Cardiac muscle cell (in vitro differentiated cells and primary cell): ENCODE measurements at places on chromosomes 16 and 17. TPM values are rescaled to one million over a fixed set of nuclear protein-coding genes. Genes with fewer than 3 reads are reported as not detected.

DNA sequence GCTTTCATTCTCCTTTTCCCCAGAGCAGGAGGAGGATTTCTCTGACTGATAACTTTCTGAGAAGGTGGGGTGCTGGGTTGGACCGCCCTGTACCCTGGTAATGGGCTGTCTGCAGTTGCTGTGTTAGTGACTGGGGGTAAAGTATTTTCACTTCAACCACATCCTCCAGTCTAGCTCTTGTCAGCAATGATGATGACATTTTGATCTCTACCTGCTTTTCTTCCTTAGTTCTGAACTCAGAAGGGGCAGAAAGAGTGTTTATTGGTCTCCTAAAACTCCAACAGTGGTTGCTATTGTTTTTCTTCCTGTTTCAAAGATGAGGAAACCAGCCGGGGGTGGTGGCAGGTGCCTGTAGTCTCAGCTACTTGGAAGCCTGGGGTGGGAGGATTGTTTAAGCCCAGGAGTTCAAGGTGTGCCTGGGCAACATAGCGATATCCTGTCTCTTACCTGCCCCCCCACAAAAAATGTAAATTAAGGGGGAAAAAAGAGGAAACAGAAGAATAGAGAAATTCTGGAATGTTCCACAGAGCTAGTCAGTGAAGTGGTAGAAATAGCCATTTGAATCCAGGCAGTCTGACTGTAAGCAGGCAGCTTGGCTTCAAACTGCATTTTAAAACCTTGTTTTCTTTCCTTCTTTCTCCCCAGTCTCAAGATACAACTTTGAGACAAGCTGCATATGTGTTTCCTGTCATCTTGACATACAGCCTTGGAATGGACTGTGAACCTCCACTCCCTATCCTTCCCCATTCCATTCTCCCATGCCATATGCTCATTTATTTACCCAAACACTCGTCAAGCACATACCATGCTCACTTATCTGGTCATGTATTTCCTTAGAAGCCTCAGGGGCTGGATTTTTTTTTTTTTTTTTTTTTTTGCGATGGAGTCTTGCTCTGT lies 3.3 kb upstream of the N4BP1 start:
- no peak overlapping the region for H3K4me3 ChIP-seq
- H3K27me3 ChIP-seq: no peaks in the 10 kb centered on the region
- no peaks in the 10 kb centered on the region for H3K36me3 ChIP-seq
- H3K4me1 ChIP-seq: peaks cover 17% of the 10 kb centered on the region
- peak overlapping the region; percentile 14 for H3K27ac ChIP-seq

DNA sequence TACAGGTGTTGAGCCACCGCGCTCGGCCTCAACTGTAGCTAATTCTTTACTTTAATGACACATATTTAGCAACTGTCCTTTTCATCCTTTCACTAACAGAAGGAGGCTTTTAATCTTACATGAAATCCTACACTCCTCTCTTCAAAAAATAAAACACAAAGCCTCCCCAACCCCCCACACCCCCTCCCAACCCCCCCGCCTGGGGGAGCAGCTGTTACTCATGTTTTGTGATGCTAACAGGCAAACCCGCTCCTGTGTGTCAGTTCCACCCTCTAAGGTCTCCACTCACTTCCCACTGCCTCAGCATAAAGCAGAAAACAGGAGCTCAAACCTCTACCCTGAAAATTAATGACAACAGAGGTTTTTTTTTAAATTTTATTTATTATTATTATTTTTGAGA lies 55.4 kb upstream of the SLC25A19 start:
- H3K36me3 ChIP-seq: no peaks in the 10 kb centered on the region
- no peak overlapping the region for H3K27ac ChIP-seq
- H3K4me3 ChIP-seq: no peak overlapping the region
- DNase-seq: no peak

Gene SBK1
- total RNA-seq: 11.7 and 12.0 TPM in 2 replicates

- H3K36me3 ChIP-seq: no peaks in the 10 kb centered on the region
- peak within 1 kb of the TSS; percentile 23 for H3K4me3 ChIP-seq
- H3K4me1 ChIP-seq: no peaks in the 10 kb centered on the region
- no peak within 1 kb of the TSS for H3K27ac ChIP-seq
- peak; percentile 49 for DNase-seq
Observed at GRCh38 chr17:75720656-75721462, at the start of gene ITGB4. Gene ITGB4, plus strand, starts transcription at chr17:75721459. Its CDS starts 3,245 bp downstream, at chr17:75724704.

DNA sequence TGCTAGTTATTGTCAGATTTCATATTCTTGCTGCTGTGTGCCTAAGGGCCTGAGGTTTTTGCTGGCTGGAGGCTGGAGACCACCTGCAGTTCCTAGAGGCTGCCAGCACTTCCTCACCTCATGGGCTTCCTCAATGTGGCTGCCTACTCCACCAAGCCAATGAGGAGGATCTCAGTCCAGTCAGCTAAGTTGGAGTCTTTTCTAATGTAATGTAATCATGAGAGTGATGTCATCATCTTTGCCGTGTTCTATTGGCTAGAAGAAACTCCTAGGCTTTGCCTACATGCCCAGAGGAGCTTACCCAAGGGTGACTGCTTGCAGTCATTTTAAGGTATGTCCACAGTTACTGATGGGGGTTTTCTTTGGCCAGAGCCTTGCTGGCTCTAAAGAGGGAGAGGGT lies 53.0 kb downstream of the SOCS3 start:
- H3K27ac ChIP-seq: no peak overlapping the region
- no peaks in the 10 kb centered on the region for H3K36me3 ChIP-seq
- no peak for DNase-seq
- no peaks in the 10 kb centered on the region for H3K4me1 ChIP-seq

DNA sequence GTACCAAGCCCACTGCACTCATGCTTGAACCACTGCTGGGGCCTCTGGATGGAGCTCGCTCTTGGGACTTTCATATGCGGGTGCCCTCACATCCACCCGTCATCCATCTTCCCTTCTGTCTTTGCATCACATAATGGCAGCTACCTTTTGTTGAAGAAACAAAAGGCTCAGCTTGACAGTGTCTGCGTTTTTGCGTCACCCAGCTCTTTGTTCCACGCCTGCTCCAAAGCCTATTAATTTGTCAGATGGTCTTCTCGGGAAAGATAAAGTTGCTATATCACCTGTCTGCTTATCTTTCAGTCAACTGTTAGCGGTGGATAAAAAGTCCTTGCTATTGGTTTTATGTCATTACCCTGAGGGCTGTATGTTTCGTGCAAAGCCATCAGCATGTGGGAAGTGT lies 18.1 kb upstream of the BCO1 start:
- no peaks in the 10 kb centered on the region for H3K4me1 ChIP-seq
- no peak overlapping the region for H3K27ac ChIP-seq
- no peaks in the 10 kb centered on the region for H3K36me3 ChIP-seq
- no peaks in the 10 kb centered on the region for H3K27me3 ChIP-seq
- no peak for DNase-seq

- H3K4me1 ChIP-seq: no peaks in the 10 kb centered on the region
- no peak overlapping the region for H3K27ac ChIP-seq
- peaks cover 5% of the 10 kb centered on the region for H3K36me3 ChIP-seq
- H3K27me3 ChIP-seq: no peaks in the 10 kb centered on the region
- no peak overlapping the region for H3K4me3 ChIP-seq
- peak; percentile 41 for DNase-seq
Observed at GRCh38 chr16:67236563-67237395, 9.8 kb downstream of the TMEM208 start.

Gene ESRP2
- total RNA-seq: 0.60 and 2.8 TPM in 2 replicates

- peaks cover 7% of the 10 kb centered on the region for H3K36me3 ChIP-seq
- H3K4me1 ChIP-seq: no peaks in the 10 kb centered on the region
- H3K27me3 ChIP-seq: no peaks in the 10 kb centered on the region
- no peak overlapping the region for H3K27ac ChIP-seq
- no peak overlapping the region for H3K4me3 ChIP-seq
Observed at GRCh38 chr16:50093607-50094539, 28.1 kb downstream of the HEATR3 start.

Gene COPS3
- total RNA-seq: 51.1 and 67.8 TPM in 2 replicates

Gene TMEM106A
- total RNA-seq: 4.2 and 5.8 TPM in 2 replicates

Gene SOCS1
- total RNA-seq: 7.3 and 11.0 TPM in 2 replicates

DNA sequence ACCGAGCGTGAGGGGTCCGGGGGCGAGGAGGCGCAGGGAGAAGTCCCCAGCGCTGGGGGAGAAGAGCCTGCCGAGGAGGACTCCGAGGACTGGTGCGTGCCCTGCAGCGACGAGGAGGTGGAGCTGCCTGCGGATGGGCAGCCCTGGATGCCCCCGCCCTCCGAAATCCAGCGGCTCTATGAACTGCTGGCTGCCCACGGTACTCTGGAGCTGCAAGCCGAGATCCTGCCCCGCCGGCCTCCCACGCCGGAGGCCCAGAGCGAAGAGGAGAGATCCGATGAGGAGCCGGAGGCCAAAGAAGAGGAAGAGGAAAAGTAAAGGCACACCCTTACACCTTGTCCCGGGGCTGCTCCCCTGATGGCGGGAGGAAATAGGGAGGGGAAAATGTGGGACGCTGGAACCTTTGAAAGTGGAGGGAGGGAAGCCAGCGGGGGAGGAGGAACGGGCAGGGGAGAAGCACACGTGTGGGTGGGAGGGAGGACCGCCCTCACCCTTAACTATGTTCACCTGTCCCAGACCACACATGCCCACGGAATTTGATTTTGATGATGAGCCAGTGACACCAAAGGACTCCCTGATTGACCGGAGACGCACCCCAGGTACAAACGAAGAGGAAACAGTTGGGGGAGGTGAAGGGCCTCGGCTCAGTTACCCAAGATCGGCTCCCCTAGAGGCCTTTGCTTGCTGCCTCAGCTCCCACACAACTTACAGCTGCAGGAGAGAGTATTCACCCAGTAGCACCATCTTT lies 916 bp downstream of the PAGR1 start:
- peaks cover 12% of the 10 kb centered on the region for H3K36me3 ChIP-seq
- H3K4me1 ChIP-seq: peaks cover 12% of the 10 kb centered on the region
- H3K27me3 ChIP-seq: no peaks in the 10 kb centered on the region
- H3K4me3 ChIP-seq: peak overlapping the region; percentile 92

GRCh38 chr17:726271-726919 lies 6.0 kb upstream of the TLCD3A start:
- no peaks in the 10 kb centered on the region for H3K27me3 ChIP-seq
- H3K36me3 ChIP-seq: no peaks in the 10 kb centered on the region
- DNase-seq: no peak
- no peak overlapping the region for H3K27ac ChIP-seq
- no peaks in the 10 kb centered on the region for H3K4me1 ChIP-seq

DNA sequence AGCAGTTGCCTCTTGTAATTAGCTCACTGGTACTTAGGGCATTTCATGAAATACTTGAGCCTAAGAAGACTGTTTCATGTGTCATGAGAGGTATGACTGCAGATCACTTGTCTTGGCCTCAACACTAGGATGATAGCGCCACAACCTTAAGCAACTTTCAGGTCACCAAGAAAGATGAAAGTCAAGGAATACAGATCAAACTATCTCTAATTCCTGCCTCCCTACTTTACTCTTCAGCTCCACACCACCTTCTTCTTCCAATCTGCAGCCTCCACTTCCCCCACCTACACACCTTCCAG lies 28.0 kb downstream of the GNA13 start:
- no peak for DNase-seq
- no peak overlapping the region for H3K4me3 ChIP-seq
- no peak overlapping the region for H3K27ac ChIP-seq
- no peaks in the 10 kb centered on the region for H3K27me3 ChIP-seq
- H3K4me1 ChIP-seq: no peaks in the 10 kb centered on the region

GRCh38 chr17:7475764-7476422 lies 3.5 kb downstream of the ZBTB4 start:
- no peaks in the 10 kb centered on the region for H3K36me3 ChIP-seq
- H3K4me3 ChIP-seq: no peak overlapping the region
- DNase-seq: no peak
- H3K27me3 ChIP-seq: no peaks in the 10 kb centered on the region
- peak overlapping the region; percentile 95 for H3K27ac ChIP-seq
- peaks cover 30% of the 10 kb centered on the region for H3K4me1 ChIP-seq

DNA sequence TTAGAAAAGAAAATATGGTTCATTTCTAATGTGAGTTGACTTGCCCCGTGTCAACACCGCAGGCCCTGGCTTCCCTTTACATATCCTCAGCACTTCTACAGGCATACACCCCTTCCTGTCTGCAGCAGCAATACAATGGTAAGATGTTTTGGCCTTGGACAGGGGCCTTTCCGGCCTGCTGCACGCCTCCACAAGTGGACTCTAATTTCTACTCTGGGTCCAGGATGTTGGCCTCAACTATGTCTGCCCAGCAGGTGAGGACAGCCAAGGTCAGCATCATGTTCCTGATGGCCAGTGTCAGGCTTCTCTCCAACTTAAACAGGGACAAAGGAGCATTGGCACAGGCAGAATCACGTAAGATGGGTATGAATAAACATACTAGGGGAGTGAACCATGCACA lies 11.0 kb downstream of the C17orf67 start:
- H3K27me3 ChIP-seq: no peaks in the 10 kb centered on the region
- H3K27ac ChIP-seq: no peak overlapping the region
- no peak overlapping the region for H3K4me3 ChIP-seq
- DNase-seq: no peak
- no peaks in the 10 kb centered on the region for H3K36me3 ChIP-seq

Gene GJC1
- 25.8 and 37.3 TPM in 2 replicates for total RNA-seq

DNA sequence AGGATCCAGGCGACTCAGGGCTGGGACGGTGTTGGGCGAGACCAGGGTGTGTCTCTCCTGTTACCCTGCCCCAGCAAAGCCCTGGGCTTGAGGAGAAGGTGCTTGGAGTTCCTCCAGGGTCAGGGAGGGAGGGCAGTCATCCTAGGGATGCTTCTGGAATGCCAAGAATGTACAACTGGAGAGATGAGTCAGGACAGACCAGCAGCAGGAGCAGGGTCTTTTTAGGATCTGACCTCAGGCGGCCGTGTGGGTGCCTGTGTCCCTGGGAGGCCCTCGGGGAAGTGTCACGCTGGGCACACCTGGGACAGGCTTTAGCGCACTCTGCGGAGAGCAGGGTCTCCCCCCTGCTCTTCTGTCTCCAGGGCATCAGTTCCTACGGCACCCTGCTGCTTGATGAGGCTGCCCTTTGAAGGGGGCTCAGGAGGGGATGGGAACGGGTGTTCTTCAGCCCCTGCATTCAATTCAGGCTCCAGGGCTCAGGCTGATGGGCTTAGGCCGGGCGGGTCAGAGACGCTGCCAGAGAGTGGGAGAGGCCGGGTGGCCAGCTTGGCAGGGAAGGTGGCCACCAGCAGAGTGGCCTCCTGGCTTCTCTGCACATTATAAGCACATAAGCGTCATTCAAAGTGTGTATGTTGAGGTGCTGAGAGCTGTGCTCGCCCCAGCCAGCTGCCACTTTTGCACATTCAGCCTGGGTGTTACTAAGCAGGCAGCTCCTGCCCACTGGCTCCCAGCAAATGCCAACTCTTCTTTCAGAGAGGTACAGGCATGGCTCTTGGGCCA lies 8.4 kb upstream of the MTSS2 start:
- H3K4me3 ChIP-seq: no peak overlapping the region
- H3K27ac ChIP-seq: peak overlapping the region; percentile 99
- no peaks in the 10 kb centered on the region for H3K27me3 ChIP-seq
- peaks cover 88% of the 10 kb centered on the region for H3K4me1 ChIP-seq

GRCh38 chr16:13906168-13907089 lies 13.5 kb upstream of the ERCC4 start:
- no peaks in the 10 kb centered on the region for H3K27me3 ChIP-seq
- no peak for DNase-seq
- H3K4me3 ChIP-seq: no peak overlapping the region
- no peaks in the 10 kb centered on the region for H3K36me3 ChIP-seq

- peak; percentile 70 for DNase-seq
- H3K27ac ChIP-seq: no peak overlapping the region
- H3K4me1 ChIP-seq: peaks cover 4% of the 10 kb centered on the region
- H3K27me3 ChIP-seq: no peaks in the 10 kb centered on the region
- H3K36me3 ChIP-seq: no peaks in the 10 kb centered on the region
Observed at GRCh38 chr17:64133546-64134215, 3.7 kb upstream of the ERN1 start.

Gene TOM1L2
- total RNA-seq: 49.9 and 145 TPM in 2 replicates
